ENCODE measurements at places on chromosomes 13 and 19.

DNA sequence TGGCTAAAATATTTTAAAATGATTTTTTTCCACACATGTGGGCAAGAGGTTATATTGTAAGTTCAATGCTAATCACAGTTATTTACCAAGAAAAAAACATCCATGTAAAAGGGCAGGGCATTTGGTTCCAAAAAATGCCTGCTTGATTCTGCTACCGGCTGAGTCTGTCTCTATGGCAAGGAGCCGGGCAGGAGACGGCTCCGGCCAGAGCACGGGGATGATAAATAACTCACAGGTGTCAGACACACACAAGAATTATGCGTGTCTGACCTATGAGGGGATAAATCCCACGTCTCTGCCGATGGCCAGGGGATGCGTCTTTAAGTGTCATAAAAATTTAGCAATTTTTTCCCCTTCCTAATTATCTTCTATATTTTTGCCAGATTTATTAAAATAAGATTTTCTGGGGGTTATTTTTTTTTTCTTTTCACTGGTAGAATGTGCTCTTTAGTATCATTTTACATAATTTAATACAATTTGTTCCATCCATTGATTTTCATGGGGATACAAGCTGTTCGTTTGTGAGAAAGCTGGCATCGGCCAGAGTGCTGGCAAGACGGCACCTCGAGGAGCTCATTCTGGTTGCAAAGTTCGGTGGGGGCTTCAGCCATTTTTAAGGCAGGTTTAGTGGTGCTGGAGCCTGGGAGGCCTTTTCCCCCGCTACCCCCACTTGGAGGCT is 253.9 kb downstream of the ZNF536 start:
- DNase-seq, result no peak

DNA sequence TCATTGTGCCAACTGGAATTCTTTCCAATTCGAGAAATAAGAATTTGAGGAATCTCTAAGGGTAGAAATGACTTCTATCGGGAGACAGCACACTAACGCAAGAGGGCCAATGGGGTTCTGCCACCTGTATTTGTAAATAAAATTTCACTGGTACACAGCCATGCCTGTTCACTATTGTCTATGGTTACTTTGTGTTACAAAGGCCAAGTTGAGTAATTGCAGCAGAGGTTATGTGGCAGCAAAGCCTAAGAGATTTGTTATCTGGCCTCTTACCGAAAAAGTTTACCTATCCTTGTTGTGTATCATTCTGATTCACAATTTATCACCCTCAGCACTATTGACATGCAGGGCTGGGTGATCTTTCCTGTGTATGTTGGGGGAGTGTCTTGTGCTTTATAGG is 278.0 kb downstream of the KLF5 start:
- no peak for DNase-seq

DNA sequence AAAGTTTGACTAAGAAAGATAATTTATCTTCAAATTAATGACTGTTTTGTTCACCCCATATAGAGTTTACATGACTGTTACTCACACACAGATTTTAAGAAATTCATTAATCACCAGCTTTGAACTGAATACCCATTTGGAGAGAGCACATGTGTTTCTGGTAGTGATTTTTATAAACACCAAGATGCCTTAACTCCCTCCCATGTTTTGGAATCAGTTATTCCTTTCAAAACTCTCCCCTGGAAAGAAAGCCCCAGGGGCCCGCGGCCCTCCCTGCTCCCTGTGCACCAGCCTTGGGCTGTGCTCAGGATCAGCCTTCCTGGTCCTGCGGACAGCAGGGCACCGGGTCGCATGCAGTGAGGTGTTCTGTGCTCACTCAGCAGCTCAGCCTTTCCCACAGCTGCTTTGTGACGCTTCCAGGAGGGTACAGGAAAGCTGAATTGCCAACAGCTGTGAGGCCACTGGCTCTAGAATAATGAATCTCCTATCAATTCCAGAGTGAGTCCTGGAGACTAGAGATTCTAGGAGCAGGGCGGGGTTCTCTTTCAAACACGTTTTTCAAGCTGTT is 483.2 kb downstream of the EFNB2 start:
- peak; percentile 42 for DNase-seq

GRCh38 chr13:91725646-91726045 is 327.2 kb downstream of the GPC5 start:
- no peak for DNase-seq

- peak; percentile 93 for DNase-seq
These were observed 194.5 kb downstream of the KATNAL1 start for GRCh38 chr13:30112602-30113435.

GRCh38 chr13:28582225-28582891 is 76.6 kb upstream of the POMP start:
- peak; percentile 34 for DNase-seq

GRCh38 chr13:80173224-80173623 is 167.7 kb downstream of the SPRY2 start:
- DNase-seq, result peak; percentile 8

DNA sequence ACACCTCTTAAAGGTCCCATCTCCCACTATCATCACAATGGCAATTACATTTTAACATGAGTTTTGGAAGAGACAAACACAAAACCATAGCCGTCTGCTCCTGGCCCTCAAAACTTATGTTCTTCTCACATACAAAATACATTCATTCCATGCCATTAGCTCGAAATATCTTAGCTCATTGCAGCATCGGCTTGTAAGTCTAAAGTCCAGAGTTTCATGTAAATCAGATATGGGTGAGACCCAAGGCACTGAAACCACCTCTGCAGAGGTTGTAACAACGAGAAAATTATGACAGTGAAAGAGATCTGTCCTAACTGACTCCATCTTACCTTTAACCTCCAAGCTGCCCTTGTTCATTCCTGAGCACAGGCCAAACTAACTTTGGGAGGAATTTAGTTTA is 635.0 kb upstream of the SPRY2 start:
- no peak for DNase-seq

DNA sequence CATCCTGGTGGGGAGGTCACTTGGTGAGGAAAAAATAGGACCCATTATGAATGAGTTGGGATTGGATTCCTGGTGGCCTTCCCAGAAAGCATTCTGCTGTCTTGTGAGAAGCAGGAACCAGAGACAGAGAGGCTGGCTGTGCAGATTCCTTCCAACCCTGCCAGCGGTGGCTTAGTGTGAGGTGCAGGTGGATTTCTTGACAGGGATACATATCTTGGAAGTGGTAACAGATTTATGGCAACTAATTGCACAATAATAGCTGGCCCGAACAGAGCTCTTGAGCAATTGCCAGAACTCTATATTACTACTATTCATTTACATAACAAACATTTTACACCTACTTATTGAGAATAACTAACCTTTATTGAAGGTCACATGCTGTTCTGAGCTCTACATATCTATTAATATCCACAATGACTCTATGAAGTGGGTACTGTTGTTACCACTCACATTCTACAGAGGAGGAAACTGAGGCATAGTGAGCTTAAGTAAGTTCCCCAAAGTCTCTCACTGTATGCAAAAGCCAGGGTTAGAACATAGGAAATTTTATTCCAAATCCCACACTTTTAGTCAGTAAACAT is 173.9 kb upstream of the SERP2 start:
- DNase-seq, result no peak

- DNase-seq, result no peak
These were observed 9.0 kb upstream of the CIRBP start for GRCh38 chr19:1259876-1260748.

DNA sequence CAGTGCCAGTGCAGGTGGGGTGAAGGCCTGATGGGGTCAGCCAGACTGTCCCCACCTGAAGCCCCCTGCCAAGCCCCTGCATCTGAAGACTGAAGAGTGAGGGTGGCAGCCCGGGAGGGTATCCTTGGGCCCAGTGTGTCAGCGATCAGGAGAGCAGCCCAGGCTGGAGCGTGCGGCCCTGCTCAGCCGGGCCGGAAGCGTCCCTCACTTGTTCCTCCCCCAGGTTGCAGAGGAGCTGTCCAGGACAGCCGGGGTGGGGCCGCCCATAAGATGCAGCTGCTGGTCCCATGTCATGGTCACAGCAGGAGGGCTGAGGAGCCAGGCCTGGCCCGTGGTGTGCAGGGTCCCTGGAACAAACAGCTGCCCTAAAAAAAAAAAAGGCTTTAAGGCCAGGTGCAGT is 55.4 kb downstream of the KDM4B start:
- no peak for DNase-seq

DNA sequence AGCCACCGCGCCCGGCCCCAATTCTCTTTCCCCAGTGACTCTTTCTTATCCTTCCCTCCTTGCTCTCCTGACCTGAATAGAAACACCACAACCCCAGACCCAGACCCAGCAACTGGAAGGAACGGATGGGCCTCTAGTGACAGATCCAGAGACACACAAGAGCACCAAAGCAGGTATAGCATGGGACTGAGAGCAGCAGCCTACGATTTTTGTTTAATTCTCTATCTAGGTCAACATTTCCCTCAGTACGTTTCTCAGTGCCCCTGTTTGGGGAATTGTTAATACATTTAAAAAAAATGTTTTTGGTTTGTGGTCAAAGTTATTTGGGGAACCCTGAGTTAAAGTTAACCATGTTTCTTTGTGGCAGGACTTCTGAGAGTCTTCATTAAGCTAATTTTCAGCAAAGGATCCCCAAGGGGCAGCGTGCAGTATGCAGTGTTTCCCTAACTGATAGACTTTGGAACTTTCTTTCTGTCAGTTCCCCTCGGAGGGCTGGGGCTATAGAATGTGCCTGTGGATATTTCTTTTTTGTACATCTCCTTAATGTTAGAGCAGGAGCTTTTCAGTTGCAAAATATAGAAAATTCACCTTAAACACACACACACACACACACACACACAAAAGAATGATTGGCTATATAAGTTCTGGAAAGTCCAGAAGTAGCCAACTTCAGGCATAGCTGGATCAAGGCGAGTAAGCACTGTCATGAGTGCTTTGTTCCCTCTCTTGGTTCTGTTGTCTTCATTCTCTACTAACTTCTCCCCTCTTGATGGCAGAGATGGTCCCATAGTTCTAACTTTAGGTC is 6.3 kb downstream of the FXYD5 start:
- no peak for DNase-seq

- peak; percentile 76 for DNase-seq
These were observed 55.0 kb downstream of the ZIC5 start for GRCh38 chr13:99916366-99917103.

- DNase-seq, result no peak
These were observed 5.5 kb downstream of the ARRDC5 start for GRCh38 chr19:4897146-4897545.

GRCh38 chr13:93416736-93417355 is 190.2 kb downstream of the GPC6 start:
- no peak for DNase-seq

DNA sequence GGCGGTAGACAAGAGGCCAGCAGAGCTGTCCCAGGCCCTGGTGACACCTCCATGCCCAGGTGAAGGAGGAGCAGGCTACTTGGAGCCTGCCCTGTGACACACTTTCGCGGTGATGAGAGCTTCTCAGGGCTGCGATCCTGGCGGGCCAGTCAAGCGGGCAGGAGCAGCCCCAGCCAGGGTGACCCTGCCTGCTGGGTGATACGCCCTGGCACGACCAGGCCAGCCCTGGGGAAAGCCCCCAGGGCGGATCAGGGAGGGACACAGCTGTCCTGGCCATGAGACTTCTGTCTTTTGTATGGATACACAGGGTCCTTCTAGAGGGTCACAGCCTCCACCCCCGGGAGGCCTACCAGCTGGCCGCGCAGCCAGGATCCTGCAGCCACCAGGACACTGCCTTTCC is 13.1 kb downstream of the DNM2 start:
- DNase-seq, result no peak

GRCh38 chr13:30607908-30608307 is 9.8 kb upstream of the USPL1 start:
- DNase-seq, result no peak

Measured in fibroblast of mammary gland (primary cell).